Kidney capillary endothelial cell (primary cell): ENCODE measurements at places on chromosomes 13 and 19.

- no peak for DNase-seq
Observed at GRCh38 chr13:60836821-60837220, 439.8 kb downstream of the TDRD3 start.

DNA sequence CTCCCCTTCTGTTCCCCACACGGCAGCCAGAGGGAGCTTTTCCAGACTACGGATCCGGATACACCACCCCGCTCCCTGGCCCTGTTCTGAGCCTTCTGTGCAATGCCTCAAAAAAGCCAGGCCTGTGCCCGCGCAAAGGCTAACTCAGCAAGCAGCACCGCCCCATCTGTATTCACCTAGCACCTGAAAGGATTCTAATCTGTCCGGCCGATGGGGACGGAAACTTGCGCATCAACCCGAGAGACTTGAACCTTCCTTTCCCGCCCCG, 589 bp downstream of the ZBTB45 start:
- peak; percentile 58 for DNase-seq

GRCh38 chr19:41116261-41116660, 2.0 kb downstream of the CYP2F1 start:
- no peak for DNase-seq

DNA sequence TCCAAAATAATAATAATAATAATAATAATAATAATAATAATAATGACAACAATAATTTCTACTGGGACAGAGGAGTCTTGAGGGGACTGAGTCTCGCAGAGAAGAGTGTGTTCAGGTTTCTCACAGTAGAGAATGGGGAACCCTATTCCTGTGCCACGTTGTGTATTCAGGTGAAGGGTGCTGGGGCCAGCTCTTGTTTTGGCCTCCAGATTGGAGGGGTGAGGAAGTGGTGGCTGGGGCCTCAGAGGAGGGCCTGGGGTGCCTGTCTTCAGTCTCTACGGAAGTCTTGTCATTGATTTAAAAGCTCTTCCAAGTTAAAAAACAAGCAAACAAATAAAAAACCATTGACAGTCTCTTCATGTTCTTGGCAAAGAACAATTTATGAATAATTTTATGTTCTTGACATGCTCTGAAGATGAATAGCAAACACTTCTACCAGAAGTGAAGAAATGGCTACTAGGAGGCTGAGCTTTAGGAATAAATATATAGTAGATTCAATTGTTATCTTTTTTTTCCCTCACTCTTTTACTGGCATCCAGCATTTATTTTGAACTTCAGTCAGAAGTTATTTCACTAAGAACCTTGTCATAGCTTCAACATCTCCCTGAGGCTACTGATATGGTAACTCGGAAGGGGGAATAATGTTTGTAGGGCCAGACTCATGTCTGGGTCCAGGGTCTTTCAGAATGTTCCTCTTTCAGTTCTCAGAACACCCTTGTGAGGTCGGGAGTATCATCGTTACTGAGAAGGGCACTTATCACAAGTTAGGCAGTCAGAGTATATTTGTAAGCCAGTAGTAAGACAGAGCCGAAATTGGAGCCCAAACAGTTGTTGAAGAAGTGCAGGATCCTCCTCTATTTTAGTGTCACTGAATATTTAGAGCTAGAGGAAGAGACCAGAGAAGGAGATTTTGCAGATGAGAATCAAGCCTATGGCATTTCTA, 13.1 kb downstream of the LRCH1 start:
- DNase-seq, result no peak

GRCh38 chr13:35347679-35348205, 128.7 kb downstream of the MAB21L1 start:
- no peak for DNase-seq

- DNase-seq, result no peak
Observed at GRCh38 chr13:25249001-25249543, 38.2 kb downstream of the MTMR6 start.

DNA sequence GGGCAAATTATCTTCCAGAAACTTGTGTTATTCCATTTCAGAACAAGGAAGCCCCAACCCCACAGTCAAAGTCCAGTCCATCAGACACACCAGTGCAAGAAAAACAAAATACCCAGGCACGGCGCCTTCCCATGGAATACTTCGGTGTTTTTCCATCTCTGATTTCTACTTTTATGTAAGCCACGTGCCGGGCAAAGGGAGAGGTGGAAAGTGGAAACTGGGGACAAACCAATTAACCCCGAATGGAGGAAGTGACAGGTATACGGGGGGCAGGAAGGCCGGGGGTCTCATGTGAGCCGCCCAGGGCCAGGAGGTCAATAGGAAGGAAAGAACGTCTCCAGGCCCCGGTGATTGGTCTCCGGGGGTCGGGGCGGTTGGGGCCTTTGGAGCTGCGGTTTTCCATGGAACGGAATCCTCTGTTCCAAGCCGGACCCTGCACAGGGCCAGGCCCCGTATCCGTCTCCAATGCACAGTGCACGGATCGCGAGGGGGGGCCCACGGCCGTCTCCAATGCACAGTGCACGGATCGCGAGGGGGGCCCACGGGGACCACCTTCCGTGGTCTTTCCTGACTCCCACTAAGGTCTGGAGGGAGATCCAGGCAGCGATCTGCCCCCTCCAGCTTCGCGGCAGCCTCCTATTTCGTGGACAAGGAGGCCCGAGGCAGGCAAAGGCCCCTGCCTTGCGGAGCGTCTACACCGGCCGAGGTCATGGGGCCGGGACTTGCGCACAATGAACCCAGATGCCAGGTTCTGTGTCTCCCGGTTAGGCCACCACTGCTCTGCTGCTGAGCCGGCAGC, 79.7 kb downstream of the GADD45B start:
- DNase-seq, result no peak

DNA sequence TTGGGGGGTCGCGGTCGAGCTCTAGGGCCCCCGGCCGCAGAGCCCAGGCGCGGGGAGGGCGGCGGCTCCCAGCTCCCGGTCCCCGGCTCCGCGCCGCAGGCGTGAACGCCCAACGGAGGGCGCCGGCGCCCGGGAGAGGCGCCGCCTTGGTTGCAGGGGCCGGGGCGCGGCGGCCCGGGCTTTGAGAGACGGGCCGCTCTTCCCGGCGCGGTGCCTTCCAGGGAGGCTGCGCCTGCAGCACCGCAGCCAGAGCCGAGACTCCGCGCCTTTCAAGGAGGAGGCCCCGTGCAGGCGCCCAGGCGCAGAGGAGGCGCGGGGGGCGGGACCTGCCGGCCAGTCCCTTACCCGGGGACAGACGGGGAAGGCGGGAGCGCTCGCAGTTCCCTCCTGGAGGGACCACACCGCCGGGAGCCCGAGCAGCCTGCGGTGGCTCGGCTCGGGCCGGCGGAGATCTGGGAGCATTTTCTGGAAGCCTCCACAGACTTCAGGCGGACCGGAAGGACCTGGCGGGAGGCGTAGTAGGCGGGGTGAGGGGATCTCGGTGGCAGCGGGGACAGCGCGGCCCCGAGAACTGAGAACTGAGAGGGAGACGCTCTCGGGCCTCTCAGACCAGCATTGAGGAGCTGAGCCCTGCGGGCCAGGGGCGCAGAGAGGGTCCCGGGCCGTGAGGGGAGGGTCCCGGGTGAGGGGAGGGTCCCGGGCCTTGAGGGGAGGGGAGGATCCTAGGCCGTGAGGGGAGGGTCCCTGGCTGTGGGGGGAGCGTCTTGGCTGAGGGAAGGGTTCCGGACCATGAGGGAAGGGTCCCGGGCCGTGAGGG, 25.5 kb upstream of the MCF2L start:
- no peak for DNase-seq

GRCh38 chr13:69793783-69794453, 313.7 kb upstream of the ATXN8OS start:
- DNase-seq, result no peak

GRCh38 chr13:99505814-99506269, 4.6 kb downstream of the TM9SF2 start:
- DNase-seq, result peak; percentile 50

DNA sequence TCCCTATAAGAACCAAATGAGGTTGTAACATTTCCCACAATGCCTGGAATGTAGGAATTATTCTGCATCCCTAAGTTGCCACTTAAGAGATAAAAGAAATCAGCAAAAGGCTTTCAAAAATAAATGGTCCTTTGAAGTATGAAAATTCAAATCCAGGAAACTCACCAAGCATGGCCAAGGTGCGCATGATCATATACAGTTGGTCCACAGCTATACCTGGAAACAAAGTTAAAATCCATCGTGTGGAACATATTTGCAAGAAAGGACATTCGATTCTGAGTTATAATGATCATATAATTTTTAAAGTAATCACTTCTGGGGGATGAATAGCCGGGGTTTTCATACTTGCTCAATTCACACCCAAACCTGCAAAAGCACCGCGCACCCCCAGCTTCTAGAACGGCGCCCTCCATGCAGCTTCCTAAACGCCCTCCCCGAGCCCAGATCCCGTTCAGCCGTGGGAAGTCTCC, 525 bp downstream of the CARS2 start:
- no peak for DNase-seq

- DNase-seq, result no peak
Observed at GRCh38 chr13:30906411-30907051, 460 bp downstream of the MEDAG start.

- no peak for DNase-seq
Observed at GRCh38 chr19:38917921-38918491, 6.0 kb upstream of the CCER2 start.

DNA sequence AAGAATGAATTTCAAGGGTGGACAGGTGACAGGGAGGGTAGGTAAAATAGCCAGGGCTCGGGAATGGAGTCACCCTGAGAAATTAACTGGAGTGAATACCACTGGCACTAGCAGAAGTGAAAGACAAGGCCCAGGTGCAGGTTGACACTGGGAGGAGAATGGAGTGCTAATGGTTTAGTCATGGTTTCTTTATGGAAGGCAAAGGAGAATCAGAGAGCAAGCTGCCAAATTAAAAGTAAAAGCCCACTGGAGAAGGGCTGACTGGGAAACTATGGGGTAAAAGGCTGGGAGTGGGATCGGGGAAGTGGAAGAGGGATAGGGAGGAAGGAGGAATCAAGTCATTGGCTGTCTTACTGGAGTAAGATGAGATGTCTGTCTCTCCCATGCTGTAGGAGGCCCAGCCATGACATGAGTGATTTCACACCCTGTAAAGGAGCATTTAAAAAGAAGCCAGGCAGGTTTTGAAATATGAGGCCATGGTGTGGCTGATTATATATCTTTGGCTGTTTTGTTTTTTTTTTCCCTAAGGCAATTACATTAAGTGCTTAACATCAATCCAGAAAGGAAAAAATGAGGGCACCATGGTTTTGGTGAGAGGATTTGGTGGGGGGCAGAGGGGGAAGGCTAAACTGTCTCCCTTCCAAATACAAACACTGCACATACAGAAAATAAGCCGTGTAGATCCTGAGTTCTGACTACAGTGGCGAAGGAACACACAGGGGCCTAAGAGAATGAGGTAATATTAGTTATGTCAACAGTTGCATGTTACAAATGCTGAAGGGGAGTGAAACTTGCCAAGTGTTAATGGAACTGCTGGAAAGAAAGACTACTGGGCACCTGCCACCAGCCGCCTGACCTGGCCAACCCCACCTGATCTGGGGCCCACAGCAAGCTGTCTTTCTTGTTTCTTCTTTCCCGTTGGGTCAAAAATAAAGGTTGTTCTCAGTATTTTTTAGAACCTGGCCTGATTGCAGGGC, 183.5 kb upstream of the TSC22D1 start:
- no peak for DNase-seq

DNA sequence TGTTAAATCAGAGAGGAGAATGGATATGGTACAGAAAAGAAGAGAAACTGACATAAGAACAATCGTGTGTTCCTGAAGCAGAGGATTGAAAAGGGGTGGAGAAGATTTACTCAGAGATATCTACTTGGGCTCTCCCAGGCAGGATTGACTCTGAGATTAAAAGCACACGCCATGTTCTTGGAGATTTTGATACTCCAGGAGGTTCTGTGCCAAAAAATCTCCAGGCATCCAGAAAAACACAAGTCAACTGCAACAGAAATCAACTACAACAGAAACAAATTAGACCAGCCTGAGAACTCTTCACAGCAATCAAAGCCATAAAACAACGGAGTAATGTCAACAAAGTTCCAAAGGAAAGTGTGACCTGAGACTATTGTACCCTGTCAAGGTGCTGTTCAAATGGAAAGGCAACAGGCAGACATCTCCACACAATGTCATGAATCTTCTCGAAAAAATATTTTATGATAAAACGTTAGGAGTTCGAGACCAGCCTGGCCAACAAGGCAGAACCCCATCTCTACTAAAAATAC, 104.2 kb downstream of the UBL3 start:
- no peak for DNase-seq

- DNase-seq, result no peak
Observed at GRCh38 chr13:106466691-106467426, 68.6 kb downstream of the EFNB2 start.

DNA sequence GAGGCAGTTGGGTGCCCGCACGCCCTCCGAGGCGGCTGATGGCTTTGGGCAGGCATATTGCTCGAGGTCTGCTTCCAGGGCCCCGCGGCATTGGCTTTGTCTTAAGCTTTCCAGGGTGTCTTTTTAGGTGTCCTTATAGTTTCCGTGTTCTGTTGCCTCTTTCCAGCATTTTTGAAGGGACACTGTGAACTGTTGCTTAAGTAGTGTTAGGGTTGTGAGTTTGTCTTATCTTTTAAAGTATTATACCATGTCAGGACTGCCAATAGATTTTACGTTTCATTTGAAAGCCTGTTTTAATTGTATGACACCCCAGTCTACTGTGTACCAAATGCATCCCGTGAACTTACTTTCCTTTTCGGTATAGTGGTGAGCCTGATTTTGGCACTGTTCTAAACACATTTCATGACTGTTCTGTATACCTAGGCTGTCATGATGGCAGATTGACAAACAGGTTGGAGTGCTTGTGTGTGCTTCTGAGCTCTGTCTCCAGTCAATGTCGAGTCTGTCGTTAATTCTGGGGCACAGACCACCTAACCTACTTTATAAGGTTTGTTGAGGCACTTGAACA, 656 bp downstream of the PCCA start:
- DNase-seq, result peak; percentile 12

DNA sequence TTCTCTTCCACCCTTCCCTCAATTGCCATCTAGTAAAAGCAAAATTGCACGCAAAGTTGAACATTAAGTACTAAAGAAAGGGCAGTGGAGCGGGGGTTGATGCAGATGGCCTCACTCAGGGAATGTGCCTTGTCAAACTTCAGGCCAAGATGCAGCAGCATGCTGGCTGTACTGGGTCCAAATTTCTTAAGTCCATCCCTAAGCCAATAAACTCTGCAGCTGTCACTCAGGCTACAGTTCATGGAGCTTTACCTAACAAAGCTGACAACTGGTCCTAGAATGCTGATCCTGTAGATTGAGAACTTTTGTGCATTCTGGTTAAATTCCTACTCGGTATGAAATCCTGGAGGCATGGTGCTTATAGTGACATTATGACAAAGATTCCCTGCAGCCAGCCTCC, 88.4 kb downstream of the FOXO1 start:
- DNase-seq, result no peak

DNA sequence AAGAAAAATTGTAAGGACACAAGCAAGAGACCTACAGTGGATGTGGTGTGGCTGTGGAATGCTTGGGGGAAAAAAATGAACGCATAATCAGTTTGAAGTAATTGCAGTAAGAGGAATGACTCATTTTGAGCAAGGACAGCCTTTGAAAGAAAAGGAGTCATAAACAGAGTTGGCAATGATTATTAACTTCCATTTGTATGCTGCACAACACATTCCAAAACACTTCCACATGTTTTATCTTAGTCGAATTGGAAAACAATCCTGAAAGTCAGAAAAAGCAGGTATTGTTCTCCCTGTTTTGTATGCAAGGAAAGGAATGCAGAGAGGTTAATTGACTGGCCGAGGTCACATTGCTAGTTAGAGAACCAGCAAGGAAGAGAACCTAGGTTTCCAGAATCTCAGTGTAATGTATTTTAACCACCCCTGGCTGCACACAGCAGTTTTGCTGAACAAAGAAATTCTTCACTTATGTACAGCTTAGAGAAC, 630.0 kb upstream of the MIR17HG start:
- peak; percentile 42 for DNase-seq

GRCh38 chr19:54201172-54201701, 579 bp downstream of the RPS9 start:
- DNase-seq, result no peak
